ENCODE measurements at places on chromosomes 2 and 18.

DNA sequence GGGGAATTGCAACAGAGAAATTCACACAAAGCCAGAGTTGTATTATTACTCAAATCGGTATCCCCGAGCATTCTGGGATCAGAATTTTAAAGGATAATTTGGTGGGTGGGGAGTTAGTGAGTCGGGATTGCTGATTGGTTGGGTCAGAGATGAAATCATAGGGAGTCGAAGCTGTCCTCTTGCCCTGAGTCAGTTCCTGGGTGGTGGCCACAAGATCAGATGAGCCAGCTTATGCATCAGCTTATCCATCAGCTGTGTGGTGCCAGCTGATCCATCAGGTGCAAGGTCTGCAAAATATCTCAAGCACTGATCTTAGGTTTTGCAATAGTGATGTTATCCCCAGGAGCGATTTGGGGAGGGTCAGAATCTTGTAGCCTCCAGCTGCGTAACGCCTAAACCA lies 34.3 kb upstream of the ITM2C start:
- no peak for DNase-seq

DNA sequence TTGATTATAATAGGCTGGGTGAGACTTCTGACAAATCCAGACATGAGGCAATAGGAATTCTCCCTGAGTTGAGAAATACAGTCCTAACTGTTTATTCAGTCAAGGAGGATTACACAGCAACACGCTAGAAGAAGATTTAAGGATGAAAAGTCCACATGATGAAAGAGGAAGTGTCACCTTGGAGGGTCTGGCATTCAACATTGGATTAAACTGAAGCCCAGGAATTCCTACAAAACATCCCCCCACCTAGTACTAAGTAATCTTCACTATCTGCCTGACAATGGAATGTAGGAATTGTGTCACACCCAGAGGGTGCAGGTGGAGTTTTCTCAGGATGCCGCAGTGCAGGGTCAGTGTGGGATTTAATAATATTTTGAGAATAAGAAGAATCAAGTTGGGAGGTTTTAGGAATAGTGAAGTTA lies 142.4 kb downstream of the SOCS6 start:
- peak; percentile 32 for DNase-seq

DNA sequence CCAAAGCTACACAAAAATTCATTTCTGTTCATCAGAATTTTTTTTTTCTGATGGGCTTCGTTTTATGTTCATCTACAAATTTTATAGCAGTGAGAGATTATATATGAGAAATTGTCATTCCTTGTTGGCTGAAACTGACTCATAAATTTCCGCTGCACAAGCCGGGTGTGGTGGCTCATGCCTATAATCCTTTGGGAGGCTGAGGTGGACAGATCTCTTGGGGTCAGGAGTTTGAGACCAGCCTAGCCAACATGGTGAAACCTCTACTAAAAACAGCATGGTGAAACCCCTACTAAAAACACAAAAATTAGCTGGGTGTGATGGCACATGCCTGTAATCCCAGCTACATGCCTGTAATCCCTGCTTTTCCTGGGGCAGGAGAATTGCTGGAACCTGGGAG lies 72.0 kb downstream of the PLEKHM3 start:
- no peak for DNase-seq

GRCh38 chr2:64987001-64987955 lies 1.9 kb upstream of the SLC1A4 start:
- peak; percentile 38 for DNase-seq

DNA sequence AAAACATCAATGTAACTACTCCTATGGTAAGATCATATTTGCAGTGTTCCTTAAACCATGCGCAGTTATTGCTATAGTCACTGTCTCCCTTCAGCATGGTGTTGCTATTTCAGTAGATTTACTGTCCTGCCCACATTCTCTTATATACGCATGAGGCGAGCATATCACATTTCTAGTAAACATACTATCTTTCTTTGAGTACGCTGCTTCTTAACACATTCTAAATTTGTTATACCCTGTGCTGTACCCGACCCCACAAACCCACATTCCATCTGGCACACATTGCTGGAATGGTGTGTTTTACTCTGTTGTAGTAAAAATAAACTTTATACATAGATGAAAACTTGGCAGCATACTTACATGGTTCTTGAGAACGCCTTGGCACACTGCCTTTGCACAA lies 163.3 kb downstream of the QPCT start:
- DNase-seq, result no peak

DNA sequence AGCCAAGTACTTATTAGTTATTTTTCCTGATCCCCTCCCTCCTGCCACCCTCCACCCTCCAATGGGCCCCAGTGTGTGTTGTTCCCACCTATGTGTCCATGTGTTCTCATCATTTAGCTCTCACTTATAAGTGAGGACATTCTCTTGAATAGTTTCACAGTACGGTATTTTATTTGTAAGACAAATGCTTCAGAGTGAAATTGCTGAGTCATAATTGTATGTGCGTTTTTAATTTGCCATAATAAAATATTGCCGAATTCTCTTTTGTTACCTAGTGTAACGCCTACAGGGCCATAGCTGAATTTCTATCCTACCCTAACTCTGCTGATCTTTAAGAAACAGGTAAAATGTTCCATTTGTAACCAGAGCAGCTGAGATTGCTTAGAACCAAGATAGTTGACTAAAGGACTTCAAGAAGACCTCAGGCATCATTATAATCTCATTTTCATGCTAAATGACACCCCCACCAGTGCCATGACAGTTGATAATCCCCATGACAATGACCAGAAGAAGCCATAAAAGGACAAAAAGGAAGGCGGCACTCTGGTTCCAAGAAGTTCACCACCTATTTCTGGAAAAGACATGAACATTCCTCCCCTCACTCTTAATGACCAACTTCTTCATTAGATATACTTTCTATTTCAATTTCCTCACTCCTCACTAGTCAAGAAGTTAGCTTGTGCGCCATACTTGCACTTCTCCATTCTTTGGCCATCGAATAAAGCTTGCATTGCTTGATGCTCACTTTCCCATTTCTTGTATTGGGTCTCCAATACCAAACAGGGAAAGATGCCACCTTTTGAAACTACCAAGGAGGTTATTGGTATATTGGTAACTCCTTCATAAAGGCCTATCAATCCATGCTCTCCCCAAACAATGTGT lies 18.4 kb downstream of the SCN9A start:
- DNase-seq, result no peak

Data from EL (cell line).